NCI-H1105 (cell line): ENCODE measurements at places on chromosomes 16 and 17.

GRCh38 chr16:17556276-17557052, 85.7 kb upstream of the XYLT1 start:
- no peak for DNase-seq

- no peak for DNase-seq
Measured at GRCh38 chr17:27991462-27991993, 50.9 kb upstream of the NLK start.

GRCh38 chr16:80377096-80377956, 163.5 kb upstream of the DYNLRB2 start:
- DNase-seq, result no peak

- no peak for DNase-seq
Measured at GRCh38 chr16:74942566-74942965, 42.4 kb downstream of the WDR59 start.

DNA sequence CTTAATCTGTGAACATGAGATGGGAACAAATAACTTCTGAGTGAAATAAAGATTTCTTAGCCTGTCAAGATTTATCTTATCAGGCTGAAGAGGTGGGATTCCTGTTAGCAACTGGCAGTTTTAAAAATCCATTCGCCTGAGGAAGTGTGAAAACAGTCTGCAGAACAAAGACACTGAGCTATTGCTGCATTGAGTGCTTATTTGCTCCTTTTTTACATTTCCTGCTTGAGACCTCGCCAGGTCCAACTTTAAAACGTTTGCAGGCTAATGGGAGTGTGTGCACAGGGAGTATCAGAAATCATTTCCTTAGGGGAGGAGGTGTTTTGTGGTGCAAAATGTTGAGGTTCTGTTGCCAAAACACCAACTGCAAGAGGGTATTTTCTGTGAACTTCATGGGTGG, 957.8 kb upstream of the RBFOX1 start:
- no peak for DNase-seq
